GM12892 (cell line): ENCODE measurements at places on chromosomes 7 and 10.
A peak's percentile ranks its signal among the peaks of the same experiment; 100 is the strongest.

GRCh38 chr7:127391591-127392181, 822 bp downstream of the ZNF800 start:
- peak; percentile 26 for DNase-seq

GRCh38 chr7:20647908-20648776, 32.7 kb downstream of the ABCB5 start:
- DNase-seq: no peak

GRCh38 chr7:107427462-107427861, 42.4 kb upstream of the GPR22 start:
- DNase-seq: no peak

- DNase-seq: no peak
Observed at GRCh38 chr7:95264363-95264891, 59.9 kb downstream of the PON1 start.

GRCh38 chr7:100888988-100889750, at the start of gene UFSP1:
Gene UFSP1 (minus strand): TSS chr7:100889715. CDS start chr7:100889271, 444 bp downstream.
- peak; percentile 75 for DNase-seq
